ENCODE measurements at places on chromosomes 3 and 15. TPM values are rescaled to one million over a fixed set of nuclear protein-coding genes. Genes with fewer than 3 reads are reported as not detected.

DNA sequence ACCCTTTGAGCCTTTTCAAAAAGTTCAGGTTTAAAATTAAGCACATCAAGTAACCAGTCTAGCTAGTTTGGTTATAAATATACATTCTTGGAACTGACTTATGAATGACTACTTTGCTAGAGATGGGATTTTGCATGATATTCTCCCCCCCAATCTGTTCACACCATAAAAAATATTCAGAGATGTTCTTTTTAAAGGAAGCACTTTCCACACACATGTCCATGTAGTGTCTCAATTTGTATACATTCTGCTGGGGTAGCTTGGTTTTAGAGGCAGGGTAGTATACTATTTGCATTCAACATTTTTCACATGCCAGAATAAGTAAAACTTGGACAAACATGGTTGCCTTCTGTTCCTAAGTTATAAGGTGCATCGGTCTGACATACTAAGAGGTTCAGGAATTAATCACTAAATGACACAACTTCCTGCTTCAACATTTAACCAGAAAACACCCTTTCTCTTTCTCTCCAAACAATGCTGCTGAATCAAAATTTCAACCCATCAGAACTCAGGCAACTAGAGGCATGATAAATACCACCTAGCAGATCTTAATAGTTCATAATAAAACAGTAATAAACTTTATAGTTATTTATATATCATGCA is 57.0 kb downstream of the SUMF1 start:
- DNase-seq = no peak

GRCh38 chr3:41327718-41328117 is 128.4 kb downstream of the CTNNB1 start:
- no peak for DNase-seq

GRCh38 chr15:101068961-101069653 is 149.9 kb downstream of the LRRK1 start:
- no peak for DNase-seq

- no peak for DNase-seq
Observed at GRCh38 chr15:74636984-74637383, 21.3 kb downstream of the CLK3 start.

GRCh38 chr3:157070678-157070999 is 89.3 kb downstream of the CCNL1 start:
- peak; percentile 76 for DNase-seq

- no peak for DNase-seq
Observed at GRCh38 chr3:151216641-151217607, 13.9 kb upstream of the GPR171 start.

DNA sequence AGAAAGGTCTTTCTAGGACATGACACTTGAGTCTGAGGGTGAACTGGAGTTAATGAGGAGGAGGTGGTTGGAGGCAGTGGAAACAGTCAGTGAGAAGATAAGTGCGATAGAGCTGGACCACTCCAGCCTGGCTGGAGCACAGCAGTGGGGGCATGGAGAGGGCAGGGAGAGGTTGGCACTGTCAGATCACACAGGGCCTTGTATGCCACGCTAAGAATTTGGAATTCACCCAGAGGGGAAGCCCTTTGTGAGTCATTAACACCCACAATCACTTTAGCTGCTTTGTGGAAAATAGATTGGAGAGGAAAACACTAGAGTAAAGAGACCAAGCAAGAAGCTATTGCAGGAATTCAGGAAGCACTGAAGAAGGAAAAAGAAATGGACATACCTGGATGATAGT is 83.3 kb downstream of the ZNF621 start:
- DNase-seq = no peak

DNA sequence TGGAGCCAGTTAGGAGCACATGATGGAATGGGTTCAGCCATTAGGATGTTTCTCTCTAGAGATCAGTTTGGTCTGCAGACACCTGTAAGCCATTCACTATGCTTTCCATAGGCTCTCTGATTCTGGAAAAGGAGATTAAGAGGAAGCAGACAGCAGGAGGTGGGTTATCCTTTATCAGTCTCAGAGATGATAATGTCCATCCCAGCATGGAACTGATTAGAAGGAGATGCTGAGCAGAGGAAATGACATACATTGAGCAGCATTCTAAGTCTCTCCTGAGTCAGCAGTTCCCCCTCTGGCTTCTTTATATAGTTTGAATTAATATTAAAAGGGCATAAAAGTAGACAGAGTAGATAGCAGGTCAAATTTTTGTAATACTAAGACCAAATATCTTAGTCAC is 591.1 kb downstream of the GBE1 start:
- no peak for DNase-seq

GRCh38 chr15:61621146-61621545 is 392.0 kb upstream of the RORA start:
- DNase-seq = no peak

DNA sequence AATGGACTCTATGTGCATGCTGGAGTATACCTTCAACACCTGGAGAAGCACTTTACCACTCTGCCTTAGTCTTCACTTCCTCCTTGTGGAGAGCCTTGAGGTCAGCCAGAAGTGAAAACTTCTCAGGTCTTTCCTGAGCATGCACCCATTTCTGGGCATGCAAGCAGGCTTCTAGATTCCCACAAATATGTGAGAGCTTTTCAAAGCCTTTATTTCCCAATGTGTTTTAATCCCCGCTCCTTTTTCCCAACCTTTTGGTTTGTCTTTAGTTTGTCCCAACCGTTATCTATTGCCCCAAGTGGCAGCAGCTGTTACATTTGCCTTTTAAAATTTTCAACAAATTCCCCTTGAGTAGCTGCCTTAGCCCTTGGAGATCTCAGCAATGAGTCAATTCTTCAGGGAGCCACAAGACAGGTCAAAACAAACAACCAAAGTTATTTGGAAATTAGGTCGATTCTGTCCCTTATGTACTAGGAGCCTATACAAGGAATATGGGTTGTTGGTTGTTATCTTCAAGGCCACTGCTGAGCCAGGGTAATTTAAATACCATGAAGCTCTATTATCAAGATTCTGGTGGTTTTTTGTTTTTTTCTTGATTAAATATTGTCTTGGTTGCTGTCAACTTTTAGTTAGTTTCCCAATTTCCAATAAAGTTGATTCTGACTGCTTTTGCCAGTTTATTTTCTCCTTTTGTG is 44.4 kb downstream of the LSM3 start:
- no peak for DNase-seq

DNA sequence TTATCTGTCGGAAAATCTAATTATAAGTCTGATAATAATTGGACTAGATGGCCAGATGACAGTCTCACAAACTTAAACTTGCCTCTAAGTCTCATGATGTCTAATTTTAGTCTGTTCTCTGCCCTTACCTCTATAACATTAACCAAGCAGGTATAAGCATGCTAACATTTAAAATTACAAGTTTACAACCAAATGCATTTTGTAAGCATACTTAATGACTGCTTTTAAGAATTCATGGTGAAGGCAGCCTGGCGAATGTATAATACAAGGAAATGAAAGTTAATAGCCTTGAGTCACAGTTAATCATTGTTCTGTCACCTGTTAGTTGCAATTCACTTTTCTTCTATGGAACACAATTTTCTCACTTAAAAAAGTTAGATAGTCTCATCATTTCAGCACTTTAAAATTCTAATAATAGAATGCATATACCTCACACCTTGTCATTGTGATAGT is 16.5 kb downstream of the BCHE start:
- no peak for DNase-seq

GRCh38 chr3:41583014-41583413 is 378.9 kb downstream of the ULK4 start:
- no peak for DNase-seq

- DNase-seq = no peak
Observed at GRCh38 chr15:53716909-53717876, 42.3 kb downstream of the WDR72 start.

DNA sequence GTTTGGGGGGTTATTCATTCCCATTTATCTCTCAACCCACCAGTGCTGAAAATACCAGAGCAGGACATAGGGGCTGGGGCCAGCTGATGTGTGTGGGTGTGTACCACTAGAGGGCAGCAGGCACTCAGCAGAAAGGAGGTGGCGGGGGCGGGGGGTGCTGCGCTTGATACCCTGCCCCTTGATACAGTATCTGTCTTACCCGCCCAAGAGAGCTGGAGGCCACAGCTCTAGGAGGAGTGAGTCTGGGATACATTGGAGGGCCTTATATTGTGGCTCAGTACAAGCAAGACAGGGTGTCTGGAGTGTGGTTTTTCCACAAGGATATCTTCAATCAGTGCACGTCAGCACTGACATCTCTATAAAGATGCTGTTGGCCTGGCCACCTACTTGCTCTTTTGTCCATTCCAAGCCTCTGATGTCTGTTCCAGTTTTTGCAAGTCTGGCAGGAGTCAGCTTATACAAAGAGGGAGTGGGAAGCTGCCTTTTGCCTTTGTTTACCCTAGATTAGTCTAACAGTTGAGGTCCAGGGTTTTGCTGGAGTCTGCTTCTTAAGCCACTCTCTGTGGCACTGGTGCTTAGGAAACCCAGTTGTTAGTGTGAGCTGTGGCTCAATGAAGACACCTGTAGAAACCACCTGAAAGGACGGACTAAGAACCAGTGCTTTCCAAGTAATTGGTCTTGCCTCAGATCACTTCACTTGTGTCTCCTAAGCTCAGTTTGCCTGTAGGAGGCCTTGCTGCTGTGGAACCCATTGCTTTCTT is 1.5 kb upstream of the RBM15B start:
- peak; percentile 57 for DNase-seq

GRCh38 chr3:43867436-43868072 is 176.8 kb downstream of the ABHD5 start:
- DNase-seq = no peak

DNA sequence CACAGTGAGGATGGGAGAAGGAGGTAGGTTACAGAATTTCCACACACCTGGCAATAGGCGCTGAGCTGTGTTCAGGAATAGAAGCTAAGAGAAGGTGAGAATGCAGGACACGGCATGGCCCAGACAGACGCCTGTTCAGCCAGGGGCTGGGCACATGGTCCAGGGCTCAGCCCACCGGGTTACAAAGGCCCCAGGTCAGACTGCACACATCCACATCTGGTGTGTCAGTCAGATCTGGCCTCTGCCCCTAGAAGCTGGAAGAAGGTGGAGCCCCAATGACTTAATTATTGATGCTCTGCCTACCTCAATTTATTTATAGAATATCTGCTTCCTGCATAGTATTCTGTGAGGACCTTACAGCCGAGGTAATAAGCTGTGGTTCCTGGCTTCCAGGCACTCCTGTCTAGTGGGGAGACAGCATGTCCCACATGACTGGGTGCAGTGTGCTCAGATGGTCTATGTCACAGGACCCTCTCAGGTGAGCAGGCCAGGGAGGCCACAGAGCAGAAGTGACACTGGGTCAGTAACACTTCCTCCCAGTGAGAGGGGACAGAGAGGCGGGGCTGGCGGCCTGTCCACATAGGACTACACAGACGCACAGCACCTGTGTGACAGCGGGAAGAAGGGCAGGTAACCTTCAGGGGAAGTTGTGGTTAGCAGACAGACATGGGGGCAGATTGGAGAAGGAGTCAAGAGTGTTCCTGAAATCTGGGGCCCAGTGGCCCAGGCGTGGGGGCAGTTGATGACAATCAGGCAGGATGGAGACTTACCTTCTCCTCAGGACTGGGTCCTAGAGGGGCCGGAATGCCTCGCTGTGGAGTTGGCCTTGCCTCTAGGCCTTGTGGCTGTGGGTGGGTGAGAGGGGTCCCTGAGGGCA is 38.6 kb upstream of the PLXNA1 start:
- no peak for DNase-seq

- no peak for DNase-seq
Observed at GRCh38 chr3:184731786-184732537, 20.1 kb upstream of the MAGEF1 start.

GRCh38 chr15:92655178-92655995 is at the start of gene FAM174B:
FAM174B (minus strand) TSS chr15:92655775.
- peak; percentile 75 for DNase-seq

DNA sequence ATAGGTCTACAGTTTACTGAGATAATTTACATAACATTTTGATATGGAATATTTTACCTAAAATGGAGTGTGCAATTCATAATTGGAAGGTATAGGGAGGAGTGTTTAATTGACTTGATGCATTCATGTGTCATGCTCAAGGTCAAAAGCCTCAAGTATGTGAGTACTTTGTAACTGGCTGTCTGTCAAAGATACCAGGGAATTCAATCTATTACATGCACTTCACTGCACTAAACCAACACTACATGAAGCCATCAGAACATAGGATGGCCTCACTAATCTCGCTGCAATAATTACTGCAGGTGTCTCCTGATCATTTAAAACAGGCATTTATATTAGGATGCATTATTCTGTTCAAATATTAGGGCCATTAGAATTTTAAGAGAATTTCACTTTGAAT is 367.2 kb downstream of the CNTN4 start:
- DNase-seq = no peak

- DNase-seq = no peak
Observed at GRCh38 chr15:58222679-58223078, 84.5 kb downstream of the AQP9 start.

- DNase-seq = no peak
Observed at GRCh38 chr3:190491533-190492054, 22.3 kb upstream of the IL1RAP start.

DNA sequence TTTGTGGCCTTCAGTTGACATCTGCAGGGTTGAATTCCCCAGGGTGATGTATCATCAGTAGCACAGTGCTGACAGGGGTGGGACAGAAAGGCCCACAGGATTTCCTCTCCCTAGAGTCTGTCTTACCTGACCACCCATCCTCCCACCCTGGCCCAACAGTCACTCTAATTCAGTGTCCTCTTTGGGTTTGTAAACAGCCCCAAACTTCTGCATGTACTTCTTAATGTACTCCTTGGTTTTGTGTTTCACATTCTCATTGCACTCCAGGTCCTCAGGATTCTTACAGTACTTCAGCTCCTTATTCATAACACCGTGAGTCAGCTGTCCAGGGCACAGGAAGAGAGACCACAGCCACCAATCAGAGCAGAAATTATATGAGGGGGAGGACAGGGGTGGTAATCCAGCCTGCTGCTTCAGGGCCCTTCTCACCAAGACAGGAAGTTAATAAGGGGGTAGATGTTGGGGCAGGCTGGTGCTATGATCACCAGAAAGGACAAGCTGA is 37.5 kb downstream of the NBEAL2 start:
- DNase-seq = no peak

DNA sequence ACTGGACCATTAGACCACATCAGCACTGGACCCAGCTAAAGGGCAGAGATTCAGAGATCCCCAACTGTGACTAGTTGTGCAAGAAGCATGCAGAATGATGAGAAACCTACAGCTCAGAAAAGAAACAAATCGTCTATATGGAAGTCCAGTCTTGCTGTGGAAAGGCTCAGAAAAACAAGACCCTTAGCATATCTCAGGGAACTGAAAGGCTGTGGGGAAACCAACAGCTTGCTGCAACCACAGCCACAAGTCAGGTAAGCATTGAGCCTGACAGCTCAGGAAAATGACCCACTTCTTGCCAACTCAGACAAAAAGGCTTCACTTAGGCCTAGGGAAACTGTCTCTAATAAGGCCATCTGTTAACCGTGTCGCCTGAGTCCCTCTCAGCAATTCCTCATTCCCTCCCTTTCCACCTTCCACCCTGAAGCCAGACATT is 145.6 kb downstream of the LSAMP start:
- no peak for DNase-seq

The CHRNA7 gene
- 4.4 TPM for total RNA-seq

The COMMD2 gene
- total RNA-seq = 8.2 TPM

The RNF168 gene
- total RNA-seq = 8.9 TPM

The EXD1 gene
- not detected for total RNA-seq

The WDR82 gene
- 19.1 TPM for total RNA-seq

The GRK7 gene
- total RNA-seq = not detected

The CYP1A1 gene
- 1.6 TPM for total RNA-seq

The CYP8B1 gene
- not detected for total RNA-seq

The NUP210 gene
- 19.1 TPM for total RNA-seq

The CCR9 gene
- not detected for total RNA-seq

The PIAS1 gene
- total RNA-seq = 24.1 TPM

The LRRC3B gene
- total RNA-seq = not detected

The POLQ gene
- under 0.01 TPM for total RNA-seq

The AHSG gene
- total RNA-seq = not detected

The PLAAT1 gene
- not detected for total RNA-seq

The KLHL6 gene
- total RNA-seq = 1.6 TPM

The INSYN1 gene
- total RNA-seq = 3.6 TPM
